ENCODE measurements at places on chromosomes 13 and 19.

- no peak for DNase-seq
Observed at GRCh38 chr19:47406711-47407416, 12.5 kb downstream of the MEIS3 start.

DNA sequence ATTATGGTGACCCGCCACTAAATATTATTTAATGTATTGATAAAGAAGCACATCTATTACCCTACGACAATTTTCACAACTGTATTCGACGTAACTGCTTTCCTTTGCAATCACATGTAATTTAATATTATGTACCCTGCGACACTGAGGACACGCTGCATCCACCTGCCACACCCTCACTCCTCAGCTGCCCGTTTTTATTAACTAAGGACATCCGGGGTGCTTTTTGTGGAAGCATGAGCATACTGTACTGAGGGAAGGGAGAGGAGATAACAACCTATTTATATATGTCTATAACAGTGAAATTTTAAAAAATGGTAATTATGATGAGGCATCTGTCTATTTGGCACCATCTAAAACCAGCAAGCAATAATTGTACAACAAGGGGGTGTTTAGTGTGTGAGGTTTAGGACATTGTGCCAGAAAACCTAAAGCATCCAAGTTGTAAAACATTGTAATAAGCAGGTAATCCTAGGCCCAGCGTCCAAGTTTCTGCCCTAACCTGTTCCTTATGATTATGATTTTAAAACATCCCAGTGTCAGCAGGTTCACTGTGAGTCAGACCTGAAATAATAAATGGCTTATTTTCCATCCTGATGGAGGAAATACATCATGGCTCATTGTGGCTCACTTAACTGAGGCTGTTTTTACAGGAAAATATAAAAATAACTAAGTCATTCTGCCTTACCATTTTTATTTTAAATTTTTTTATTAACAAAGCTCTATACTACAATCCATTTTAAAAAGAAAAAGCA, 56.3 kb downstream of the FOXO1 start:
- no peak for DNase-seq

DNA sequence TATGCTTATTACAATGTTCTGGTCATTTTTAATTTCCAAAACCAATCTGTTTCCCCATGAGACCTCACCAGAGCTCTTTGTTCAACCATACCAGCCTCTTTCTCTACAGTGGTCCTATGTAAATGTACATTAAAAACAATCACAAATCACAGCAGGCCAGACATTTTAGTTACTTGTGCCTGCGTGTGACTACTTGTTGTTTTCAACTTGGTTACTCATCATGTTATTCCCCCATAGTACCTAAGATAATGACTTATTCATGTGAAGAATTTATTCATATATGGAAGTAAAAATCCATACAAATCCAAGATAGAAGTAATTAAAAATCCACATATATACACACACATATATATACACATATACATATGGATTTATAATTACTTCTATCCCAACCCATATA, 379.6 kb downstream of the SLITRK6 start:
- DNase-seq, result no peak

DNA sequence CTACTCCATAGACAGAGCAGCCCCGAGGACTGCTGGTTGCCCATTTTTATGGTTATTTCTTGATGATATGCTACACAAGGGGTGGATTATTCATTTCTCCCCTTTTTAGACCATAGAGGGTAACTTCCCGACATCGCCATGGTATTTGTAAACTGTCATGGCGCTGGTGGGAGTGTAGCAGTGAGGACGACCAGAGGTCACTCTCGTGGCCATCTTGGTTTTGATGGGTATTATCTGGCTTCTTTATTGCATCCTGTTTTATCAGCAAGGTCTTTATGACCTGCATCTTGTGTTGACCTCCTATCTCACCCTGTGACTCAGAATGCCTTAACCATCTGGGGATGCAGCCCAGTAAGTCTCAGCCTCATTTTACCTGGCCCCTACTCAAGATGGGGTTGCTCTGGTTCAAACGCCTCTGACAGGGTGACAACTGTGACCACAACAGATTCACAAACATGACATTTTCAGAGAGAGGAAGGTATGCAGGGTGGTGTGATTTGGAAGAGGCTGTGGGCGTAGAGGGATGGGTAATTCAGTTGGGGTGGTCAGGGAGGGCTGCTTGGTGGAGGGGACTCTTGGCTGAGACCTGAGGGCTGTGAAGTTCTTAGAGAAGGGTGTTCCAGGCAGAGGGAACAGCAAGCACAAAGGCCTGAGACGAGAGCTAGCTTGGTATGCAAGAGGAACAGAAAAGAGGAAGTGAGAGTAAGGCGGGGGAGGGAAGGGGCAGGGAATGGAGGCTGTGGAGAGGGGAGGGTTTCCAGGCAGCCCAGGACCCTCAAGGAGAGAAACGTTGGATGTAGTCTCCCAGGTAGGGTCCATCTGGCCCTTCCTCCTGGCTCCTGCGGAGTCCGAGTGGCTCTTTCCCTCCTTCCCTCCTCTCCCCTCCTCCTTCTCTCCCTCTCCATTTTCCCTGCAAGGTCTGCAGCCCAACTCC, 23.5 kb downstream of the FAM187B start:
- no peak for DNase-seq

- no peak for DNase-seq
Observed at GRCh38 chr19:41307090-41307875, 2.7 kb upstream of the CCDC97 start.
